ENCODE measurements at places on chromosomes 12 and 14.

DNA sequence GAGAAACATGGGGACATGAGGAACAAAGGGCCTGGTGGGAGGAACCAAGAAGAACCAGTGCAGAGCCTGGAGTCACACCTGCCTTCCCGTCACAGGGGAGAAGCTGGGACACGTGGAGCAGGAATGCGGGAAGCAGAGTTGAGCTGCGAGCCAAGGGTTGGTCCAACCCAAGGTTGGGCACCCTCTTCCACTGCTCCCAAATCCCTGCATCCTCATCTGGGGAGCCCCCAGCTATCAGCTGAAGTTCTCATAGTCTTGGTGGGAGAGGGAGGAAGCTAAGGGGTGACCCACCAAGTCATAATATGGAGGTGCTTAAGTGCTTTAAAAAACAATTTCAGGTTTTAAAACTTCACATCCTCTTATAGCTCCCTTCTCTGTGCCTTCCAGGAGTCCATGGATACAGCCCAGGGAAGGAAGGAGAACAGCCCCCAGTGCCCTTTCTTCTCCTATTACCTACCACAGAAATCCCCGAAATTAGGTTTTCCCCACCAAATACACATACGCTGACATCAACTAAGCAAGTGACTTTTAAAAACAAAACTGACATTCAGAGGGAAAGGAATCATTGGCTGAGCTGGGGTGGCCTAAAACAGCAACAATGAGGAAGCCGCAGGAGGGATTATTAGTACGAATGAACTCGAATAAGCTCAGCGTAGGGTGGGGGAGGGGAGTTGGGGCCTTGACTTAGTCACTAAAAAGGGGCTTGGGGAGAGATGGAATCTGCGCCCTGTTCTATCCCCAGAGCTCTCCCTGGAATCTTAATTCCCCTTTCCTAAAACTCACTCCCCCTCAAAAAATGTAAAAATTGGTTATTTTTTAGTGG, 4.5 kb downstream of the MYL6 start:
- no peak for DNase-seq

- no peak for DNase-seq
Measured at GRCh38 chr14:61113561-61114225, 132.6 kb downstream of the SLC38A6 start.

GRCh38 chr12:69497308-69498026, 27.3 kb downstream of the FRS2 start:
- DNase-seq: no peak

- DNase-seq: no peak
Measured at GRCh38 chr14:62006116-62006731, 244.0 kb downstream of the SNAPC1 start.

- DNase-seq: no peak
Measured at GRCh38 chr12:40969796-40970195, 218.3 kb upstream of the PDZRN4 start.

DNA sequence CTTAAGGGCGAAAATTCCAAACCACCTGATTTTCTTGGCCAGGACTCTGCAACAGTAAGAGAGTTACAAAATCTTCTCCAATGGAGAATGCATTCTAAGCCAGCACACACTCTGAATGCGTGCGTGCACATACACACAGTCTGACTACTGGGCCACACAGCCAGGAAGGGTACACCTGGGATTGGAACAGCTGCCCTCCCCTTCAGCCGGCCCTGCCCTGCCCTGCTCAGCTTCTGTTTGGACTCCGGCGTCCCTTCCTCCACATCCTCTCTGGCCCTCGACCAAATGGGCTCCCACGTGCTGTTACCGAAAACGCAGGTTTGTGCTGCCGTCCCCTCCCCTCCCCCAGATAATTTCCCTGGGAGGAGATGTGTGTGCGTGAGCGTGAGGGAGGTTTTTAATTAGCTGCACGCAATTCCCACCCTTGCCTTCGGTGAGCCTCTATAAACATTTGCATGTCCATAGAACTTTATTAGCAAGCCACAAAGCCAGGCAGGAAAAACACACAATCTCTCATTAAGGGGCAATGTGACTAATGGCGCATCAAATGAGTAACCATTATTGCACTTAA, 43.0 kb downstream of the CCNK start:
- DNase-seq: no peak

GRCh38 chr14:20494935-20495766, 10.2 kb upstream of the RNASE10 start:
- no peak for DNase-seq

DNA sequence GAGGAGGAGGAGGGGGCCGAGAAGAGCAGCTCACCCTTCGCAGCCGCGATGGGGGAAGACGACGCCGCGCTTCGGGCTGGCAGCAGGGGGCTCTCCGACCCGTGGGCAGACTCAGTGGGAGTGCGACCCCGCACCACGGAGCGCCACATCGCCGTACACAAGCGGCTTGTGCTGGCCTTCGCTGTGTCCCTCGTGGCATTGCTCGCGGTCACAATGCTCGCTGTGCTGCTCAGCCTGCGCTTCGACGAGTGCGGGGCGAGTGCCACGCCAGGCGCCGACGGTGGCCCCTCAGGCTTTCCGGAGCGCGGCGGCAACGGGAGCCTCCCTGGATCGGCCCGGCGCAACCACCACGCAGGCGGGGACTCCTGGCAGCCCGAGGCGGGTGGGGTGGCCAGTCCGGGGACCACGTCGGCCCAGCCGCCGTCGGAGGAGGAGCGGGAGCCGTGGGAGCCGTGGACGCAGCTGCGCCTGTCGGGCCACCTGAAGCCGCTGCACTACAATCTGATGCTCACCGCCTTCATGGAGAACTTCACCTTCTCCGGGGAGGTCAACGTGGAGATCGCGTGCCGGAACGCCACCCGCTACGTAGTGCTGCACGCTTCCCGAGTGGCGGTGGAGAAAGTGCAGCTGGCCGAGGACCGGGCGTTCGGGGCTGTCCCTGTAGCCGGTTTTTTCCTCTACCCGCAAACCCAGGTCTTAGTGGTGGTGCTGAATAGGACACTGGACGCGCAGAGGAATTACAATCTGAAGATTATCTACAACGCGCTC, 745 bp downstream of the TRHDE start:
- DNase-seq: no peak

DNA sequence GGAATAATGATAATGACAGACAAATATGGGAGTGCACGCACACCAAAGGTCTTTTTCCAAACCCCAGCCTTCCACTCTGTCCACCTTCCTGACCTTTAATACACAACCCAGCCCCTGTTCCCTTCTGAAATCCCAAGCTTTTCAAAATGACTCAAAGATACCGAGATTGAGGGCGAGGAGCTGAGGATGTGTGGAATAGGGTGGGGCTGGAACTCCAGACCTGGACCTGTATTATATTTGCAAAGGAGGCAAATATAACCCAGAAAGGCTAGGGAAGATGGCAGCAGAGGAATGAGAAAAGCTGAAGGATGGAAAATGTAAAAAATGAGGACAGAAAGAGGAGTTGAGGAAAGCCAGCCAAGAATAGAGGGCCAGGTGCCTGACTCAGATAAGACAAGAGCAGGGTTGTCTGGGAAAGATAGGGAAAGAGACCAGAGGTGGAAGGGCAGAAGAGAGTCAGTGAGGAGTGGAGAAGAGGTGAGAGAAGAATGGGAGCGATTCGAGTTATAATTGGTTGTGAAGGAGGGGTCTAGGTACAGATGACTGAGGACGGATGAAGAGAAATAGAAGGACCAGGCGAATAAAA, 1.0 kb upstream of the PTMS start:
- DNase-seq: no peak

- no peak for DNase-seq
Measured at GRCh38 chr12:50924131-50924438, 28.3 kb upstream of the HIGD1C start.

DNA sequence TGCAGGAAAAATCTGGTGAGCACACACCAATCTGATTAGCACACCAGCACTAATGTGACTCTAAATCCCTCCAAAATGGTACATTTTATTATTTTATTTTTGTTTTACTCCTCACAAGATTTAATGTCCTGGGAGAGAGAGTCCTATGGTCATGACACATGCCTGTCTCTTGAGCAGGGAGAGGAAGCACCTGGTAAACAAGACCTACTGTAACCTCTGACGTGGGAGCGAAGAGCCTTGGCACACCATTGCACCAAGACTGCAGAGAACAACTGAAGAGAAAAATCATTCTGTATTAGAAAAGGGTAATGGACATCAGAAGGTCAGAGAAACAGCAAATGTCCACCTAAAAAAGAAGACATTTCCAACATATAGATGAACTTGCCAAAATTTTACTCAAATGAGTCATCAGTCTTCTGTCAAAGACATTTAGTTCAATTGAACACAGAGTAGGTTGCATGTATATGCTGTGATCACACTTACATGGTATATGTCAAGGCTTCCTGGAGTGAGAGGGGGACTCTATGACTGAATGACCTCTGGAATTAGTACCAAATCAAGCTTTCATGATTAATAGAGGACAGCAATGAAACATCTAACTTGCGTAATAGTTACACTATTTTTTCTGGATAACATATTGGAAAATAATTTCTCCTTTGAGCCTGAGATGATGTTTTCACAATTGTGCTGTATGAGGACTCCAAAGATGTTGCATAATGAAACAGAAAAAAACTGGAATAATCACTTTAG, 186.9 kb upstream of the FLRT2 start:
- DNase-seq: no peak

- DNase-seq: no peak
Measured at GRCh38 chr14:101508196-101508947, 52.9 kb upstream of the DIO3 start.

DNA sequence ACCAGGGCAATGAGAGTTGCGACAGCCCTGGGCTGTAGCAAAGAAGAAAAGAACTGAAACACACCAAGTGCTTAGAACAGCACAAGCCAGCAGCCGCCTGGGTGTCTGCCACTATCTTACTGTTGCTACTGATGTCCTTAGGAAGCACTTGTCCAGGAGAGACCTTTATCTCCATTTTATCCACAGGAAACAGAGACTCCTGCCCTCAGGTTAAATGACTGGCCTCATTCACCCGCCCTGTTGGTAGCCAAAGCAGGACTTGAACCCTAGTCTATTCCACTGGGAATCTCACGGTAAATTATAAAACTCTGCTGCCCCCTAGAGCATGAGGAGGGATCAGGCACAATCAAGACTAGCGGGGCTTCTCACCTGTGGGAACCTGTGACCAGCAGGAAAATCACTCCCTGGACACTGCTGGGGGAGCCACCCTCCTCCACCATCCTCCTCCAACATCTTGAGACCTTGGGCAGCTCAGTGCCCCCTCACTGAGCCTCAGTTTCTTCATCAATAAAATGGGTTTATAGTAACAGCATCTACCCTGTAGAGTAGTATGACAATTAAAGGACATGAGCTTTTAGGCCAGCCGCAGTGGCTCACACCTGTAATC, 20.5 kb upstream of the TESC start:
- DNase-seq: no peak

DNA sequence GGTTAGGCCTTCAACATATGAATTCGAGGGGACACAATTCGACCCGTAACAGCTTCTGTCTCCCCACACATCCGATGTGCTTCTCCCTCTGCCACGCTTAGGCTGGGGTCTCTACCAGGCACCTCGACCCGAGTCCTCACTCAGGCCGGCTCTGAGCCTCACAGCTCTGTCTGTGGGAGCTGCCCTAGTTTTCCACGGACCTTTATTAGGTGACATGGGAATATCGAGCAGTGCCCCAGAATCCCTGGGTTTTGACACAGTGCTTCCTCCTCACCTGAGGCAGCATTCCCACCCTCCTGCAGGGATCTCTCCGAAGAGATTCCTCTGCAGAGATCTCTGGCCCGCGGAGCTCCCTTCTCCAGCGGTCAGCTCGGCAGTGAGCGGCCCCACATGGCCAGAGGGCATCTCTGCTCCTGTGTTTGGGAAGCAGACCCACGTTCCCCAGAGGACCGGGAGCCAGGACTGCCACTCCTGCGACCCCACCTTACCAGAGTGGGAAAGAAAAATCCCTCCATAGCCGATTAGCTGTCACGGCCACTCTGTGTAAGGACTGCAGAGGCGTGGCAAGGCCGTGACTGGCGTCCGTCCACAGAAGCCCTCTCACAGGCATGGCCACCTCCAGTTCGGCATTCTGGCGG, 21.2 kb downstream of the ZBTB42 start:
- DNase-seq: no peak

All from activated T-helper 2 cell treated with anti-CD3 and anti-CD28 coated beads, Interferon-gamma antibody, Interleukin-2, Interleukin-4, amounts not matched to agents 10 μg/mL and 5 μg/mL and 100 μg/mL, durations not matched to agents 14 hours and 24 hours and 36 hours (primary cell).